ENCODE measurements at places on chromosomes 2 and 18.

GRCh38 chr2:149441255-149441654 lies 110.9 kb downstream of the LYPD6 start:
- no peak for DNase-seq

DNA sequence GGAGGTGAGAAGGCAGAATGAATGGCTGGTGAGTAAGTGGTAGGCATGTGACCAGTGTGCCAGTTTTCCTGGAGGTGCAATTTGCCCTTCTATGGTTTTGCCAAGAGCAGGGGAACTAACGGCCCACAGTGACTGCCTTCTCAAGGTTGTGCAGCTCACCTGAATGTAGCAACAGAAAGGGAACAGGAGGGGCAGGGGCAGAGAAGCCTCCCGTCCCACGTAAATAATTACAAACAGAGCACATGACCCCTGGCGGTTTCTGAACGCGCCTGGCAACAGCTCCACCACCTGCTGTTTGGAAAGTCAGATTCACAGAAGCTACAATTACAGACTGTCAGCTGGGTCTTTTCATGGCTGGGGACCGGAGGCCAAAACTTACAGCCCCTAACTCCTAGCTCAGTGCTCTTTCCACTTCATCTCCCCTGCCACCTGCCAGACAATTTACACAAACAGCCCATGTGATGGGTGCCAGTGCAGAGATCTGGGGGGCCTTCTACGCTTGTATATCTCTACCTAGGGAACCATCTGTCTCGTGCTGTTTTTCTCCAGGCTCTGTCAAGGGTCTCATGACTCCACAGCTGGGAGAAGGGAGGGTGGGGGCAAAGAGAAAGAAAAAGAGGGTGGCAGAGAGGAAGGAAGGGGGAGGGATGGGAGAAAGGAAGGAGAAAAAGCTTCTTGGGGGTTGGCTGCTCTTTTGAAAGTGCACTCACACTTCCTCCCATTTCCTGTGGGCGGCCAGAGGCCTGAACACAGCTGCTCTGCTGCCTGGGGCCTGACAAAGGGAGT lies 69.6 kb downstream of the POLR1A start:
- DNase-seq: peak; percentile 84

- DNase-seq: no peak
Measured at GRCh38 chr18:63472380-63472779, 4.4 kb upstream of the SERPINB5 start.

- DNase-seq: no peak
Measured at GRCh38 chr18:5309888-5310470, 14.5 kb upstream of the ZBTB14 start.

DNA sequence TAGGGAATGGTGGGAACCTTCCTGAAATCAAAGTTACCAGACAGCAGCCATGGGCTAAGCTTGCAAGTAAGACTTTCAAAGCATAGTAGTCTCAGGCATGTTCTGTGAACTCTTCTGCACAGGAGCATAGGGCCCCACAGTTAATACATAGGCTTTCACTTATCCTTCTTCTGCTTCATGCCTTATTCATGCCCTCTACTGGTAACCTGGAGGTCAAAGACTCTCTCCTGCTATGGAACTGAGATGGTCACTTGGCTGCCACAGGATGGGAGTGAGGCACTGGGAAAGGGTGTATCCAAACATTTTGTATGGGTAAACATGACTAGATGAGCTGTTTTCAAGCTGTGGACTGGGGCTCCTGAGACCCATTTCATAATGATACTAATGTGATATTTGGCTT lies 49.1 kb upstream of the ZNF638 start:
- no peak for DNase-seq

DNA sequence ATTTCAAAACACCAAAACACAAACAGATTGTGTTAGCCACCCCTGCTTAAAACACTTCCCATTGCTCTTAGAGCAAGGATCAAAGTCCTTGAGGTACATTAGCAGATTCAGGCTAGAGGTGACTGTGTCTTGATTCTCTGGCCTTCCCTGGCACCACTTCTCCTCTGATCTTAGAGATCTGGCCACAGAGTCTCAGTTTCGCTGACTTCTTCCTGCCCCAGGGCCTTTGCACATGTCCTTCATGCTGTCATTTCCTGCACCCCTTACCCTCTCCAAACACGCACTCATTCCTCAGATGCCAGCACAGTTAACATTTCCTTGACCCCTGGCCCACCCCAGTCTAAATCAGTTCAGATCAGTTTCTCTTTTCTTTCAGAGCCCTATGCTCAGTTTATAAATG lies 16.9 kb downstream of the CXCR4 start:
- no peak for DNase-seq

Data from NCI-H510A treated with DMSO at 0.1 percent for 48 hours (cell line).